ENCODE measurements at places on chromosomes 3 and 15.

DNA sequence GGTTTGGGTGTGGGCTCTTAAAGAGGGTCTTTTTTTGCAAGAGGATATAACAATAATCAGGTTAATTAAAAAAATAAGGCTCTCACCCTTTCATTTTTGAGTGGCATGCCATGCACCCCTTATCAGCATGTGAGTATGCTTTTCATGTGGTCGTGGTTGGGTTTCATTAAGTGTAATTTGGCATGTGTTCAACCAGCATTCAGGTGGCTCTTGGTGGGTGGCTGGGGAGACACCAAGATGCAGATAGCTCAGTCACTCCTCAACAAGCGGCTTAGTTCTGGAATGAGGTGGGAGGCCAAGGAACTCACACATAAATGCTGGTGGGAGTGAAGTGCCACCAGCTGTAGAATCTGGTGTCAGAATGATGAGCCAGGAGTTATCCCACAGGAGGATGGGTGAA is 66.8 kb downstream of the FLNB start:
- no peak for DNase-seq

DNA sequence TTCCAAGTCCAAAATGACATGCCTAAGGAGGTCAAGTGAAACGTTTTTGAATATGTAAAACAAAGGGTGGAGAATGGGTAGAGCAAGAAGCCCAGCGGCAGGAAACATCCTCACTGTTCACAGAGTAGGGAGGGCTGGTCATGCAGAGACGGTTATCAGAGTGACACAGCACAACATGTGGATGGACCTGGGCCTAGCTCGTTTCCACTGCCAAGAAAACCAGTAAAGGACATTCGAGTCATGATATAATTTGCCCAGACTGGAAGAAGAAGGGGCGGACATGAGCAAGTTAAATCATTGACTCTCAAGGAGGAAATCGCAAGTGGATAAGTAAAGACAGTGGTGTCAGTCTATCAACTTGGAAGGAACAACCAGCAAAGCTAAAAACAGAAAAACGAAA is 89.3 kb downstream of the LRIG1 start:
- no peak for DNase-seq

- no peak for DNase-seq
Observed at GRCh38 chr15:49628379-49628778, 7.5 kb downstream of the DTWD1 start.

DNA sequence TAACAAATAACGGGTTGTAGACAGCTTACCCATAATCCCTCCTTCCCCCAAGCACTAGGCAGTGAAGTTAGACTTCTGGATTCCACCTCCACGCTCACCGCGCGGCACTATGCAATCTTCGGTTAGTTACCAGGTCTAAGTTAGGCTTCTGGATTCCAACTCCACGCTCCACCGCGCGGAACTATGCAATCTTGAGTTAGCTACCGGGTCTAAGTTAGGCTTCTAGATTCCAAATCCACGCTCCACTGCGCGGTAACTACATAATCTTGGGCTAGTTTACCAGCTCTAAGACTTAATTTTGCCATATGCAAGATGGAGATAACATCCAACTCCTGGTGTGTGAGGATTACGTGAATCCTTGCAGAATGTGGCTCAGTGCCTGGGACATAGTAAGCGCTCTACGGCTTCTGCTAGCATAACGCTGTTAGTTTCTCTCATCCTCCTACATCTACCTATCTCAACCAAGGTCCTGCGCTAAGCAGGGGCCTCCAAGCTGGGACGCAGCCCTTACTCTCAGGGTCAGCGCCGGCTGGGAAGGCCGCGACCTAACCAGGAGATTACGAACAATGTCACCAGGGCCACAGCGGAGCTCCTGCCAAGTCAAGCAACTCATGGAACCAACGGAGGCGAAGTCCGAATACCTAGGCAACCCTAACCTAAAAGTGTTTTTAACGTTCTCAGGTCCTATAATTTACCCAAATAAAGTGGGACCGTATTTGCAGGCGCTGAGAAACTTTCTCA is 497 bp upstream of the RPLP1 start:
- DNase-seq, result no peak

- peak; percentile 56 for DNase-seq
Observed at GRCh38 chr15:72312605-72313447, 7.1 kb downstream of the CELF6 start.

DNA sequence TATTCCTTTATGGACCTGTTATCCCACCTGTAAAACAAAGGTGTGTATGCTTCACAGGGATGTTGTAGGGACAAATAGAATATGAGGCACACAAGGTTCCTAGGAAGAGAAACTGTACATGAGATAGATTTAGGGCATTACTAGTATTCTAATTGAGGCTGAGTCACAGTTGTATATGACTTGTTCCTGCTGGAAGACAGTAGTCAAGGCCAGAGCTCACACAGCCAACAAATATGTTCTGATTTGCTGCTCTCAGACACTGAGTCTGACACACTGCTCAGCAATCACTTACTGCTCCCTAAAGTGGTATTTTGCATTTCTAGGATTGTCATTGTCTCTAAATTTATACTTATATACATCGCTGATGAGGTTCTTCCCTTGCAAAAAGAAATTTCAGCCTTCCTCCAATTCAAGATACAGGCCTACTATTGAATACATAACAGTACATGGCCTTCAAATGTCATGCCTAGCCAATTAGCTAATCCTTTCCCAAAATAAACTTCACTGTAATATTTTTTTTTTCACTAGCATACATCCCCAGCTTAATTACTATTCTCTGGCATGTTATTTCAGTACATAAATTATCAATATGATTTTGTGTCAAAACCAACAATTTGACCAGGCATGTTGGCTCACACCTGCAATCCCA is 69.8 kb downstream of the TIGIT start:
- DNase-seq, result peak; percentile 25

DNA sequence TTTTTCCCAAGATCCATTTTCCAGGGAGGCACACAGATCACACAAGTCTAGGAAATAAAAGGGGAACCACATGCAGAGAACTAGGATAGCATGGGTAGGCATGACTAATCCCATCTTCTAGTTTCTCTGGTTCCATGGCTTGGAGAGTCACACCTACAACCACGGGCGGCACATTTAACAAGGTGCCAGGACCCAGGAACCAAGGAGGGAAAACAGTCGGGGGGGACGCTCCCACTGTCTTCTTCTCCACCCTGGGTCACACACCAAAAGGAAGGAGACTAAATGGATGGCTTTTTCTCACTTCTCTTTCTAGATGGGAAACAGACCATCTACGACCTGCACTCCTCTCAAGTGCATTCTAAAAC is 4.6 kb upstream of the SMCO1 start:
- DNase-seq, result no peak

DNA sequence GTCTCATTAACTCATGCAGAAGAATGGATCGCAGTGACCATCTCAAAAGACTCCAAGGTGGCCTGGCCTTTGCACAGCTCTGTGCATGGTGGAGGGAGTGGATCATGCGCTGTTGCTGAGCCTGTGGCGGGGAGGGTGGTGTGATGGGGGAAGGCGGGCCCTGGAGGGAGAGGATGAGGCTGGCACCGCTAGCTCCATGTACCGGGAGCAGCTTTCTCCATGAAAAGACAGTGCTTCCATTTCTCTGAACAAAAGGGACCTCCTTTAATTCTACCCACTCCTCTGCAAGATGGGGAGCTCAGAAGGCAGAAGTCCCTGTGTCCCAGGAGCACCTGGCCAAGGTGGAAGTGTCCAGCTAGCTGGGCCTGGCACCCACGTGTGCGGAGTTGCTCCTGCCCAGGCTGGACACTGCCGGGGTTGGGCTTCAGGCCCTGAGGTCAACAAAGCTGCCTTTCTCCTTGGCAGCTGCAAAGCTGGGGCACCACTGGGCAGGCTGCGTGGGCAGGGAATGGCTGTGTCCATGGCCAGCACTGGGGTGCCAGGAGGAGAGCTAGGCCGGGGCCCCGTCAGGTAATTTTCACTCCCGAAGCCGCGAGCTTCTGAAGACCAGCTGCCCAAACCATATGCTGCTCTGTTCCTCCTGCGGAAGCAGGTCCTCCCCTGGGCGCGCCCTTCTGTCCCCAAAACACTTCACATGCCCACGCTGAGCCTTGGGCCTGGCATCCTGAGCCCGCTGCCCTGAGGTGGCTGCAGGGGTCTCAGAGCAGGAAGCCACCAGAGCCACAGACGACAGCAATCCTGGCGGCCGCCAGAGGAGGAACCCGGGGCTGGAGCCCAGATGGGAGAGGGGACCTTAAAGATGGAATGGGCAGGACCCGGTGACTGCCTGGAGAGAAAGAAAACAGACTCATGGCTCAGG is 6.4 kb downstream of the MAP6D1 start:
- DNase-seq, result peak; percentile 96

DNA sequence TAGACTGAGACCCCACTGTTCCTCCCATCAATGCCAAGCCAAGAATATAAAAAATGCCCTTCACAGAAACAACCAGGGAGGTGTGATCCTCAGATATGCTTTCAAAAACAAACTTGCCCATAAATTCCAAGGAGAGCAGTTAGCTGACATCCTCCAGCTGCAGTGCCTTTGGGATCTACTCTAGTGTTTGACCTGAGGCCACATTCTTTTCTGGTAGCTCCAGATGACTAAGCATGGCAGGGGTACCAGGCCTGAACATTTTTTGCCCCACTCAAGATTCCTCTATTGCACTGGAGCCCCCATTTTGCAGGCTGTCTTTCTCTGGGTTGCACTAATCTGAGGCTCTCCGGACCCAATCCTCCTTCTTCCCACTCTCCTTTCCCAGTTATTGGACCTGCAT is 27.9 kb upstream of the ACP3 start:
- DNase-seq, result no peak

- no peak for DNase-seq
Observed at GRCh38 chr3:167394003-167394402, 13.9 kb upstream of the ZBBX start.

GRCh38 chr3:175695251-175695650 is 836.1 kb downstream of the NAALADL2 start:
- no peak for DNase-seq

DNA sequence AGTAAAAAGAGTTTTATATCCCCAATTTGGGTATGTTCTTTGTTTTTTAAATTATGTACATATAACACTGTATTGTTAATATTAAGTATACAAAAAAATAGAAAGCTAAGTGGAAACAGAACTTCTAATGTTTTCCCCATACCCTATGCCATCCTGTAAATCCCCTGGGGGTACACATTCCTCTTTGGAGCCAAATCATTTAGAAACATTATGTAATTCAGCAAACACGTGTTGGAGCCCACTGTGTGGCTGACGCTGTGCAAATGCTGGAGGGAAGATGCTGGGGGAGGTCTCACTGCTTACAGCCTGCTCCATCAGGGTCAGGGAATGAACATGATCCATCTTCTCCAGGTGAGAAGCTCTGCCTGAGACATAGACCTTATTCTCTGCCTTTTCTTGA is 52.8 kb downstream of the CRTC3 start:
- DNase-seq, result no peak

DNA sequence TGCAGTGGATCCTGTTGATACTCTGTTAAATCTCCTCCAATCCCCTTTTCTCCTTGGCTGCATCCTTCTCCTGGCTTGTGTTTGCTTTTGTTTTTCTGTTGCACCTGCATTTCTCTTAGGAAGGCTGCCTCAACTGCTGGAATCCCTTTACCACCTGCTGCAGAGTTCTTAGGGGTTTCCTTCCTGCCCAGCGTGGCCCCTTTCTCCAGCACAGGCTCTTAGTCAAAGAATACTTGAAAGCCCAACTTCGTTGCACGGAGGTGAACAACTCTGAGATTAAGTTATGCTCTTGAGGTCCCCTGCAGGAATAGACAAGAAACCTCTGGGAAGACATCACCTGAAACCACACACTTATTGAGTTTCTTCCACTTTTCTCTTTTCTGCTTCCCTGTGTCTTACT is 121.6 kb upstream of the GRM7 start:
- no peak for DNase-seq

DNA sequence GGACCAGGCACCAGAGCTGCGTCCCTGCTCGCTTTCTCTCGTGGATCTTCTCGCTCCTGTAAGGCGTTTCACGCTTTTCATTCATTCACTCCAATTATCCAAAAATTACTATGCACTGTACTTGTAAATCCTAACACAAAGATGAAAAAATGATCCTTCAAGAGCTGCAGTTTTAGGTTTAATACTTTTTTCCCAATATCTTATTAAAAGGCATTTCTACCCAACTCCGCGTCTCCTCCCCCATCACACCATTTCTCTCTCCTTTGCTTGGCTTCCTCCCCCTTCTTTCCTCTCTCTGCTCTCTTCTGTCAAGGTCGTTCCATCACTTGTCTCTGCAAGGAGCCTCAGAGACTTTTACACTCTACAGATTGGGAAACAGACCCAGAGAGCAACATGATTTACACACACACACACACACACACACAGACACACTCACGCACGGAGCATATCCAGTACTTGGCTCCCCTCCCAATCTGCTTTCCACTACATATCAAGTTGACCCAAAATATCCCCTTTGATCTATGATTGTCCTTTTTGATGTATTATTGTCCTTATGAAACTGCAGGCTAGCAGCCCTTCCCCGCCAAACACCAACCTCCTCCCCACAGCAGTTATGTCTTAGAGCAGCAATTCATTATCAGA is 479 bp upstream of the CLDN1 start:
- DNase-seq, result no peak

GRCh38 chr3:151584566-151584965 is 123.7 kb upstream of the IGSF10 start:
- DNase-seq, result no peak

DNA sequence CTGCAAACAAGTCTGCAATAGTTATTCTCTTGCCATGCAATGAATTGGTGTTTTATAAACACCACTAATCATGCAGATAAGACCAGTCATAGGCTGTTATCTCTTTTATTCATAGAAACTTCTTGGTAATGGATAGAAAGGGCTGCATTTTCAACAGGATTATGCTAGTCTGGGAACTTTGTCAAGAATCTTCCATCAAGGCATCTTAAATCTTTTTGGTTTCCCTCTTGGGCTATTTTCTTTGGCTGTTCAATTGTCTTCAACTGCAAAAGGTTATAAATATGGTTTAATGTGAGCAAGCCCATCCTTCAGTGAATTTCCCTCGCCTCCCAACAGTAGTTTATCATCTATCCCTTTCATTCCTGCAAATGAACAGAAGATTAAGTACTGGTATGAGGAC is 59.0 kb upstream of the MINAR1 start:
- DNase-seq, result no peak

GRCh38 chr15:68518046-68518445 is 60.7 kb upstream of the CORO2B start:
- no peak for DNase-seq
